Left renal cortex interstitium (tissue), 4 donors: ENCODE measurements at places on chromosomes 3 and 15. TPM values are rescaled to one million over a fixed set of nuclear protein-coding genes. Genes with fewer than 3 reads are reported as not detected.

DNA sequence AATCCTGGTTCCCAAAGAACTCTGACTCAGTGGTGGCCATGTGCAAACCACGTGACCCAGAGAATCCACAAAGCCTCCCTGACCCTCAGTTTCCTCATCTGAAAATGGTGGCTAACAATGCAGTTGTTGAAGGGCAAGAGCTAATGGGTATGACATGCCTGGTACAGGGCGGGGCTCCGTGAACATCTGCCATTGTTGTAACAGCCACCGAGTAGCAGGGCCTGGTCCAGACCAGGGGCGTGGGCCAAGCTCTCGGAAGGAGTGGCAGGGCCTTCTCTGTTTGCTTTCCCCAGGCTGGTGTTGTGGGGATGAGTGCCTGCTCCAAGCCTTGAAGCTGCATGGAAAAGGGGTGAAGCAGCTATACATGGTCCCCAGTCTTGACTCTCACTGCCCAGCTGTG lies 13.4 kb downstream of the MAPKAPK3 start:
- no peak for DNase-seq

DNA sequence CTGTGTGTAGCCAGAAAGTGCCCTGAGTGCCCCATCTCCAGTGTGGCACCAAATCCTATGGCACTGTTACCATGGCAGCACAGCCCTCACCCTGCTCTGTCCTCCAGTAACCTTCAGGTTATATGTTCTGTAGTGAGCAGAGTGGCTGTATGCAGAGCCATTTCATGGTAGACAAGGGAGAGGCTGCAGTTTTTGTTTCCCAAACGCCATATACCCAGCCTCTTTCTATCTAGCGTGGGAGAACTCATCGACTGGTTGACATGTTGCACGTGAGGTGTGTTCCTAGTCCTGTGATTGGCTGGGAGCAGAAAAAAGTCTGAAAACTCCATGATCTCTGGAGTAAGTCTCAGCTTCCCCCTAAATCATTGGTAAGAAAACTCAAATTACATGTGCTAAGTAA lies 2.0 kb downstream of the SIDT1 start:
- no peak for DNase-seq

- DNase-seq: no peak
Measured at GRCh38 chr3:34068505-34068904, 270.1 kb downstream of the PDCD6IP start.

DNA sequence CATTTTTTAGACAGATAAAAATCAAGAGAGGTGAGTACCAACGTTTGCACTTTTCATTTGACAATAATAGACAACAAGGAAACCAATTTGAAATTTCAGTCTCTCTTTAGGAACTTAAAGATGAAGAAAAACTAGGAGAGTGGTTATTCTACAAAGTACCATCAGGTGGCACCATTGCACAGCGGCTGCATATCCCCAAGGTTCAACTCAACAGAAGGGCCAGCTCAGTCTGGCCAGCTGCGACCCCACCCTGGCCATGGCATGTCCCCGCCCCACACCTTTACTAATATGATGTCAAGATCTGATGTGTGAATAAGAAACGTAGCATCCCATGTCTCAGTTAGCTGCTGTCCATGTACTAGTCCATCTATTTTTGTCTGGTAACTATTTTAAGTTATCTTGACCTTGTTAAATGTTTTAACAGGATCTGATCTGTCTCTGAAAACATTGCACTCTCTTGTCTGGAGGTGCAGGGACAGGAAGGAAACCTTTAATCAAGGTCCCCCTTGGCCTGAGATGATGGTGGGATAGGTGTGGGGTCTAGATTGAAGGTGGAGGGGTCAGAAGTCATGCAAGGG lies 35.5 kb upstream of the CGNL1 start:
- DNase-seq: peak; percentile 53

- no peak for DNase-seq
Measured at GRCh38 chr15:80989081-80989517, 520 bp downstream of the MESD start.

GRCh38 chr3:192026661-192027060 lies 565.7 kb downstream of the PYDC2 start:
- no peak for DNase-seq

GRCh38 chr15:83919319-83919830 lies 265.5 kb downstream of the ADAMTSL3 start:
- no peak for DNase-seq

DNA sequence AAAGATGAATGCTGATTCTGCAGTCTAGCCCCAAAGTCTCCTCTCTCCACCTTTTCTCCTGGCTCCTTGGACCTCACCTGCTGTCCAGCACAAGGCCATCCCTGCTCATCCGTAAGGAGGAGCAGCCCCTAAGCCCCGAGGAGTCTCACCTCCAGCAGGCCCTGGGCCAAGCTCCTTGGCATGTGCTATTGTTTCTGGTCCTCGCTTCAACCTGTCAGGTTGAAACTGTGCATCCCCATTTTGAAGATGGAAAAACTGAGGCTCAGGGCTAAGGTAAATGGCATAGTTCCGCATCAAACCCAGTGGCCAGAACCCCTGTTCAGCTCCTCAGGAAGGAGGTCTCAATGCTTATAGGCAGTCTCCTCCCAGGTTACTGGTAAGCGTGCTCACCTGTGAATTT lies 26.1 kb downstream of the CHDH start:
- DNase-seq: no peak

GRCh38 chr3:96449346-96449745 lies 365.0 kb upstream of the EPHA6 start:
- no peak for DNase-seq

DNA sequence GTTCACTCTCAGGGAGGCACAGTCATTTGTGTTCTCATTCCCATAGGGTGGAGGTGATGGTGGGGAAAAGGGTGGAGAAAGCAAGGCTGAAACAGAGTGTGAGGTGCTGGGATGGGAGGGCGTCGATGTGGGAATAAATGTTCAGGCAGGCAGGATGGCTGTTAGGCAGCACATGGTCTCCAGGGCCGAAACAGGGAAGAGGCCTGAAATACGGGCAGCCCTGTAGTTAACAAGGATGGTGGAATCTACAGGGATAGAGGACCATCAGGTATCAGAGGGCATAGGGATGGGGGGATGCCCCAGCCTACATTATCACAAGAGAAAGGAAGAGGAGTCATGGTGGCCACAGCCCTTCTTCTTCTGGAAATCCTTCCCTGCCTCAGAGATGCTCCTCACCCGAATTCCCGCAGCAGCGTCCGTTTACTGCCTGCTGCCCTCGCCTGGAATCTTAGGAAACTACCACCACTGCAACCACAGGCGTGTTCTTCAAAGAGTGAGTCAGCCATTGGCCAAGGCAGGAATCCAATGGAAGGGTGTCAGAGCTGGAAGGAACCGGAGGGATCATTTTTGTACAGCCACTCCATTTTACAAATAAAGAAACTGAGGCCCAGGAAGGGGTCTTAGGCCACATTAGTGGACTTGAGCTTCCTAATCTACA lies 49.7 kb upstream of the POMGNT2 start:
- no peak for DNase-seq

DNA sequence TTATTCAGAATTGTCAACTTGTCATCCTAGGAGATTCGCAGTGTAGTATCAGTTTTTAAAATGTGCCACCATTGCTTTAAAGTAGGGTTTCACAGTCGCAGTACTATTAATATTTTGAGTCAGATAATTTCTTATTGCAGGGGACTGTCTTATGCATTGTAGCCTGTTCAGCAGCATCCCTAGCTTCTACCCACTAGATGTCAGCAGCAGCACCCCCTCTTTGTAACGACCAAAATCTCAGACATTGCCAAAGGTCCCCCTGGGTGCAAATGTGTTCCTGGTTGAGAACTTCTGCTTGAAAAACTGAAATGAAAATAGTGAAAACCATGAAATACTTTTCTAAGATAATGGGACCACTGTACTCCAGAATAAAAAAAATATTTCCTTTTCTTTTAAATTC lies 474.8 kb downstream of the CNTN3 start:
- DNase-seq: no peak

- no peak for DNase-seq
Measured at GRCh38 chr3:159948429-159949144, 40.0 kb upstream of the IL12A start.

DNA sequence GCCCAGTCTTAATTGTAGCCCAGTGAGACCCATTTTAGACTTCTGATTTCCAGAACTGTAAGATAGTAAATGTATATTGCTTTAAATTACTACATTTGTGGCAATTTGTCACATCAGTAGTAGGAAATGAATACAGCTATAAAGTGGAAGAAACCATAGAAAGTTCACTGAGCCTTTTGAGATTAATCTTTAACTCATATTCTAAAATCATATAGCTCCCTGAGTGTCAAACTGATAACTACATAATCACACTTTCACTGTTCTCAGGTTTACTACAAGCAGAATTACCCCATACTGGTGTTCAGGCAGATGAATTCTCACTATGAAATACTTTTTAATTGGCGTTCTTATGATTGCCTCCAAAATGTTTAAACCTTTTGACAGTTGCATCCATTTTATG lies 42.8 kb downstream of the CNTN4 start:
- DNase-seq: no peak

GRCh38 chr3:197068077-197068476 lies 38.5 kb upstream of the MELTF start:
- DNase-seq: no peak

DNA sequence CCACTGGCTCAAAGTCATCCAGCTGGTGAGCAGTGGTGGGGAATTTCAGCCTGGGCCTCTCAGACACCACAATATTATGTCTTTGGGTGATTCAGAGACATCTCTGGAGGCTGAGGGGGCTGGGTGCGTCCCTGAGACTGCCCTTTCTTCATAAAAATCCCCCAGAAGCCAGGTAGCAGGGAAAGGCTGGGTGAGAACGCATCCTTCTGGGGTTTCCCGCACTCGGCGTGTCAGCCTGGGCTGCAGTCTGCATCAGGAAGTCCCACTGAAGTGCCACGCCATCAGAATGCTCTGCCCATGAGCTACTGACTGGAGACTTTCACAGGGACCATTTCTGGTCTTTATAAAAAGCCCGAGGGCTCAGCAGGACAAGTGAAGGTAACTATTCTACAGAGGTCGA lies 148.8 kb upstream of the SLC6A11 start:
- no peak for DNase-seq

GRCh38 chr3:97841304-97841703 lies 19.5 kb downstream of the CRYBG3 start:
- DNase-seq: no peak

DNA sequence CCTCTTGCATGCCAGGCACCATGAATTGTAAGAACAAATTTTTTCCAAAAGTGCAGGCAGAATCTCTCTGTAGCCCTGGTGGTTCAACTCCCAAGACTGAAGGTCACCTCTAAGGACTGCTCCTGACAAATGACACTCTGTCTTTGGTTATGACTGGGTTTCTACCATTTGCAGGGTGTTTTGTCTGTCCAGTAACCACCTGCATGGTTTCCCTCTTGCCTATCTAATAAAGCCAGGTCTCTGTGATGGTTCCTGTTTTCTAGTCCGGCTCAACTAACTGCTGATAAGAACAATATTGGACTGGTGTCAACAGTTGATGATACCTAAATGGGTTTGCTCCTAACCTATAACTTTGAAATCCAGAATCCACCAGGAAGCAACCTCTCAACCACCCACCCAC lies 43.7 kb downstream of the ATP8B4 start:
- no peak for DNase-seq

GRCh38 chr15:68405378-68406250 lies 26.3 kb downstream of the ITGA11 start:
- no peak for DNase-seq

DNA sequence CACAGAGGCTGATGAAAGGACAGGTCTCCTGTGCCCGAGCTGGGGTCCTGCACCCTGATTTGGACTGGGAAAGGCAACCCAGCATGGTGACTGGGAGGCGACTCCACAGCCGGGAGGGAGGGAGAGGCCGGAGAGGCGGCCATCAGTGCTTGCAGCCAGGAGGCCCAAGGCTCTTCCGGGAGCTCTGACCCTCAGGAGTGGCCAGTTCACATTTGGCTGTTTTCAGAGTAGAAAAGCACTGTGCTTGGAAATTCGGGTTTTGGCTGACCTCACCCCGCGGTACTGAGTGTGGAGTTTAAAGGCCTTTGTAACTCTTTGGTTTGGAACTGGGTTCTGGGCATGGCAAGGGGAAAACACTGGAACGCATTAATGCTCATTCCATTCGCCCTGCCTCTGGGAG lies 31.9 kb downstream of the SMAD6 start:
- no peak for DNase-seq

DNA sequence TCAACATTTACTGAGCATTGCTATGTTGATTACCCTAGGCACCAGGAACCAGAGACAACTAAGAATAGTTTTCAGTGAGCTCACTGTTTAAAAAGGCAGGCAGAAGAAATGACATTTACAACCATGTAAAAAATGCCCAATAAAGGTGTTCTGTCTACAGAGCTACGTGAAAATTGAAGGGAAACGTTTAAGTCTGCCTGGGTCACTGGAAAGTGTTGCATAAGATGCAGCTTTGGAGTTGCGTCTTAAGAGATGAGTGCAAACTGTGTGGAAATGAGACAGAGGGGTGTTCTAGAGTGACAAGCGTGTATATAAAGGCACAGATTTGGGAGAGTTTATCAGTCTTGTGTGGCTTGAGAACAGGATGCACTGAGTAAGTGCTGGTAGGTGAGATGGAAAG lies 278.7 kb upstream of the GOLGA6L4 start:
- no peak for DNase-seq

DNA sequence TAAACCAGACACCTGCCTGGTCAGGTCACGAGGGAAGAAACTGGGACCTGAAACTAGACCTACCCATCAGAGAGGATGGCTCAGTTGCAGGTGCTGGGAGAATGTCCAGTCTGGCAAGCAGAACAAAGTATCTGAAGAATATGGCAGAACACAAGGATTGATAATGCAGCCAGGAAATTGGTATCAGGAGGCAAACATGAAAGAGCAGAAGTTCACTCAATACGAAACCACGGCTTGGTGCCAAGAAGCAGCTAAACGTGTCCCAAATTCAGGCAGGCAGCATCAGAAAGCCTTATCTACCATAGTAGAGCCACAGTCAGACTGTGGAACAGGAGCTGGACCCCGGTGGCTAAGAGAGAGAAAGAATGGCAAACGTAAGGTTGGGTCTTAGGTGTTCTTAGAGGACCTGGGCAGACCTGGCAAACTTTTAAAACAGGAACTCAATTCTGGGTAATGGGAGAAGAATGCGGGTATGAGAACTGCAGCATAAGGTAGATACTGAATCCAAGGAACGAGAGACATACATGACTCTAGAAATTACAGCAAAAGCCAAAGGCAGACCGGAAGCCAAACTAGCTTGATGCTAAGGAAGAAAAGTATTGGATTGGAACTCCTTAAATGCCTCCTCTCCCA lies 169.0 kb upstream of the NECTIN3 start:
- DNase-seq: no peak

DNA sequence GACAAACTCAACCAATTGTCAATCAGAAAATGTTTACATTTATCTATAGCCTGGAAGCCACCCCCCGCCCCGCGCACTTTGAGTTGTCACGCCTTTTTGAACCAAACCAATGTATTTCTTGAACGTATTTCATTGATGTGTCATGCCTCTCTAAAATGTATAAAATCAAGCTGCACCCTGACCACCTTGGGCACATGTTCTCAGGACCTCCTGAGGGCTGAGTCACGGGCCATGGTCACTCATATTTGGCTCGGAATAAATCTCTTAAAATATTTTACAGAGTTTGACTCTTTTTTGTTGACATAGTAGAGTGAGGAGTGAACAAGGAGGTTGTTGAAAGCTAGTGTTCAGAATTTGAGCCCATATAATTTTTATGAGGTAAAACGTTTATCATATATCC lies 6.5 kb downstream of the MCTP2 start:
- DNase-seq: no peak

GRCh38 chr3:115503394-115503793 lies 119.9 kb upstream of the GAP43 start:
- no peak for DNase-seq

SPESP1 gene
- polyA plus RNA-seq: 5.6 TPM

ARGFX gene
- polyA plus RNA-seq: not detected

PLD1 gene
- 12.6 TPM for polyA plus RNA-seq

RAD54L2 gene
- 18.7 TPM for polyA plus RNA-seq

GHSR gene
- not detected for polyA plus RNA-seq

EPHA6 gene
- 0.72 TPM for polyA plus RNA-seq

DNAH1 gene
- 14.9 TPM for polyA plus RNA-seq
